ENCODE measurements at places on chromosomes 1 and 21.

GRCh38 chr1:43299101-43299500 is 1.7 kb upstream of the TIE1 start:
- DNase-seq, result no peak

- no peak for DNase-seq
These were observed 5.6 kb downstream of the LHX4 start for GRCh38 chr1:180235502-180236239.

GRCh38 chr1:215273838-215274516 is 191.4 kb downstream of the KCNK2 start:
- DNase-seq, result no peak

GRCh38 chr1:231796141-231796540 is 169.6 kb downstream of the DISC1 start:
- DNase-seq, result no peak

- DNase-seq, result no peak
These were observed 244.7 kb upstream of the IRF2BP2 start for GRCh38 chr1:234854645-234855039.

DNA sequence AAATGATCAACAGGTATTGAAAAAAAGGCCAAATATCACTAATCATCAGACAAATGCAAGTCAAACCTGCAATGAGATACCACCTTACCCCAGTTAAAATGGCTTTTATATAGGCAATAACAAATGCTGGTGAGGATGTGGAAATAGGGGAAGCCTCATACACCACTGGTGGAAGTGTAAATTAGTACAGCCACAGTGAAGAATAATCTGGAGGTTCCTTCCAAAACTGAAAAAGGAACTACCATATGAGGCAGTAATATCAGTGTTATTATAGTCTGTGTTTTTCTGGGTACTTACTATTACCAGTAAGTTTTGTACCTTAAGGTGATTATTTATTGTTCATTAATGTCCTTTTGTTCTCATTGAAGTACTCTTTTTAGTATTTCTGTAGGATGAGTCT is 201.3 kb downstream of the MRPL39 start:
- no peak for DNase-seq

DNA sequence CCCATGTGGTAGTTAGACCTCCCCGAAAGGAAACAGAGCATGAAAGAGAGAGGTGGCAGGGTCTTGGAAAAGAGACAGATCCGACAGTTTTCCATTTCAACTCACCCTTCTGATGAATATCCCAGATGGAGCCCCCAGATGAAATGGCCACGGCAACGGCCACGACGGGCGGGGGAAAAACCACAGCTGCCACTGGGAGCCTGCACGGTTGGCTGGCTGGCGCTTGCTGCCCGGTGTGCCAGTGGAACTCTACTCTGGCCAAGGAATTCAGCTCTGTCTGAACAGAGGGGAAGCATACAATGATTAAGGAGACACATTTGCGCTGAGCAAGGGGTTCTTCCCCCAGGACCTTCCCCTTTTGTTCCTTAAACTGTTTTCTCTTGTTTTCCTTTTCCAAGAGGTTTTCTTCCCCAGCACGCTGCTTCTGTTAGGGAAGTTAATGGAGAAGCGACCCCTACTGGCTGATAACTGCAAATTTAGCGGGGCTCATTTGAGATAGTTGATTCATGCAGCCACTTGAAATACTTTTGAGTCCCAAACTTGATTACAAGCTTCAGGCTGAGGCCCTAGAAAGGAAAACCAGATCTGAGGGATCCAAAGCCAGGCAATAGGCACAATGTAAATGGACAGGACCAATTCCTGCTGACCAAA is 1122.5 kb downstream of the NCAM2 start:
- DNase-seq, result no peak

- no peak for DNase-seq
These were observed 16.3 kb upstream of the L1TD1 start for GRCh38 chr1:62178372-62178771.

DNA sequence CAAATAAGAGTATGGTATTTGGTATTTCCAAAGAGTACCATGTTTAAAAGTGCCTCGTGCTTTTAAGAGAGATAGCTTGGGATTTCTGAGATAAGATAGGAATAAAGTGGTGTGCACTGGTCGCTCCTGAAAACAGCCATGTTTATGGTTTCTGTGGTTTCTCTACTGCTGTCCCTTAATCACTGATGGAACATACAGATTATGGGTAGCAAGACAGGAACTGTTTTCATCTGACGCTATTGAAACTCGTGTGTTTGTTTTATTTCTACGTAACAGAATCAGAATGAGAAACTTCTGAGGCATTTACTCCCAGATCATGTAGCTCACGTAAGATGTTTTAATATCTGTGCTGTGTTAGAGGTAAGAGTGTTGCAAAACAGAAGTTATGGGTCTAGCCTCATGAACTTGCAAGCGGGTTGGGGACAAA is 126.0 kb downstream of the KIAA0319L start:
- no peak for DNase-seq

DNA sequence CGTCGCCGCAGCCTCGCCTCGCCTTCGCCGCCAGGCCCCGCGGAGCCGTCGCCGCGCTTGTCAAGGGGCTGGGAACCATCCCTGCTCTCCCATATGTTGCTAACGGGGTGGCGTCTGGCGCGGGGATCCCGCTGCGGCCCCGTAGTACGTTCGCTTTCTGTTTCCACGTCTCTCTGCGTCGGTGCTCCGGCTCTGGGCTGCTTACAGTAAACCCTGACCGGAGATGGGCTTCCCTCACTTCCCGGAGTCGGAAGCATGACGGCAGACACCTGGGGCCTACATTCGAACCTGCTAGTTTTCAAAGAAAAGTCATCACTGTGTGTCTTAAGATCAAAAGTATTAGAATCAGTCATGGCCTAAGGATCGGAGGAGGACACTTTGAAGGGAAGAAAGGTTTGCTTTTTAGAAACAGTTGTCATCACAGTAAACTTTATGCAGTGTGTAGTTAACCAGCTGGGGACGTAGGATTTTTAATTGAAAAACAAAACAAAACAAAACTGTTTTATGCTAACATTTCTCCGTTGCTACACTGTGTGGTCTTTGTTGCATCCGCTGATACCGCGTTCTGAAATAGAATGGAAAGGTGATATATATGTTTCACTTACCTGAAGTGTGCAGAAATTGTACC is 69.0 kb downstream of the SLC35A3 start:
- DNase-seq, result peak; percentile 81

DNA sequence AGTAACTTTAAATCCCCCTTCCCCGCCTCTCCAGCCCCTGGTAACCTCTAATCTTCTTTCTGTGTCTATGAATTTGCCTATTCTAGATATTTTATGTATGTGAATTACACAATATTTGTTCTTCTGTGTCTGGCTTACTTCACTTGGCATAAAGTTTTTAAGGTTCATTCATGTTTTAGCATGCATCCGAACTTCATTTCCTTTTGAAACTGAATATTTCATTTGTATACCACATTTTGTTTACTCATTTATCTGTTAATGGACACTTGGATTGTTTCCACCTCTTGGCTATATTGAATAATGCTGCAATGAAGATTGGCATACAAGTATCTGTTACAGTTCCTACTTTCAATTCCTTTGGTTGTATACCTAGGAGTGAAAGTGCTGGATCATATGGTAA is 205.3 kb downstream of the TM2D1 start:
- no peak for DNase-seq

GRCh38 chr21:32112195-32112594 is 166.7 kb downstream of the MIS18A start:
- DNase-seq, result no peak

DNA sequence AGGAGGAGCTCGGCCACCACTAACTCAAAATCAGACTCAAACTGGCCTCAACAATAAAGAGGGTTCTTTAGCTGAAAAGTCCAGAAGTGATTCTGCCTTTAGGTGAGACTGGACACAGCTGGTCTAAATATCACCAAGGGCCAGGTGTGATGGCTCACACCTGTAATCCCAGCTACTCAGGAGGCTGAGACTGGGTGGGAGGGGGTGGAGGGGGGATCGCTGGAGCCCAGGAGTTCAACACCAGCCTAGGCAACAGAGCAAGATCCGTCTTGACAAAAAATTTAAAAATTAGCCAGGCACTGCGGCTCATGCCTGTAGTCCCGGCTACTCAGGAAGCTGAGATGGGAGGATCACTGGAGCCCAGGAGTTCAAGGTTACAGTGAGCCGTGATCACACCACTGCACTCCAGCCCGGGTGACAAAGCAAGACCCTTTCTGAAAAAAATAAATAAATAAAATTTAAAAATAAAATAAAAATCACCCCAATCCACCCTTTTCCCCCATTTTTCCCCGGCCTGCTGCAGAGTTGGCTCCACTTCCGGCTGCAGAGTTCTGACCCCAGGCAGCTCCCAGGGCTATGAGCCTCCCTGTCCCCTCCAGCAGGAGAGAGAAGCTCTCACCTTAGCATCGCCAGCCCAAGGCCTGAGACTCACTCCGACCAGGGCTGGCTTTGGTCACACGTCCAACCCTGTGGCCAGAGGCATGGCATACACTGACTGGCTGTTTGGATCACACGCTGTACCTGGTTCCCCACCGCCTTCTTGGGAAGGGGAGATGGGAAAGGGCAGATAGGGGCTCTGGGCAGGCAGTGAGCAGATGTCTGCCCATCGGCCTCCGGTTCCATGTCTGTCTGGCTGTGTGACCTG is 87.3 kb upstream of the IFFO2 start:
- no peak for DNase-seq

DNA sequence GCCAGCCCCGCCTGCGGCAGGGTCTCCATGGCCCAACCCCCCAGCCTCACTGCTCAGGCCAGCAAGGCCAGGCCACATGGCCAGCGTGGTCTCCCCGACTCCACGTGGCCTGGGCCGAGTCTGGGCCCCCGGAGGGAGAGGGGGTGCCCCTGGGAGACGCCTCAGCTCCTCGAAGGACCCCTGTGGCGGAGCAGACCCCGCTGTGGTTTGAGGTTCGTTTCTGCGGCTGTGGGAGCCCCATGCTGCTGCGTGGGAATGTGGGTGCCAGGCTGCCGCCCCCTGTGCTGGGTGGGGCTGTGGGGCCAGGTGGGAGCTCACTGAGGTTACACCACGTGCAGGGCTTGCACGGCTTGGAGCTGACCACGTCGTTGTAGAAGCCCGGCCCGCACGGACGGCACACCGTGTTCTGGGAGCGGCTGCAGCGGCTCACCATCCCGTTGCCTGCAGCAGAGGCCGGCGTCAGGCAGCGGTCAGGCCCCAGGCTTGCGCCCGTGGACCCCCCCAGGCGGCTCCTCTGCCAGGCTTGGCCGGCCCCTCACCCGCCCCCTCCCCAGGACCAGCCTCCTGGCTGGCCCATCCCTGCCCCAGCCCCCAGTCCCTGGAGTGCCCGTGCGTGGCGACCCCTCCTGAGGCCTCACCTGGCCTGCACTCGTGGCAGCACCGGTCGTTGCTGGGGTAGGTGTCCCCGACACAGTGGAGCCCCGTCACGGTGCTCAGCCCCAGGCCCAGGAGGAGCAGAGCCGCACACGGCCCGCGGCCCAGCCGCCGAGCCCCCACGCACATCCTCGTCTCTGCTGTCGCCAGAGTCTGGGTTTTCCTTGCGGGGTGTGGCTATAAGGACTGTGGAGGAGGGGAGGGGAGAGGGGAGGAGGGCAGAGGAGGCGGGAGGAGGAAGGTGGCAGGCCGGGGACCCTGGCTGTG is at the start of gene TNFRSF4:
Gene TNFRSF4 (minus strand): TSS at position 809 of the 921 bp plus-strand sequence. CDS start 26 bp downstream, at position 783.
- DNase-seq, result peak; percentile 37

DNA sequence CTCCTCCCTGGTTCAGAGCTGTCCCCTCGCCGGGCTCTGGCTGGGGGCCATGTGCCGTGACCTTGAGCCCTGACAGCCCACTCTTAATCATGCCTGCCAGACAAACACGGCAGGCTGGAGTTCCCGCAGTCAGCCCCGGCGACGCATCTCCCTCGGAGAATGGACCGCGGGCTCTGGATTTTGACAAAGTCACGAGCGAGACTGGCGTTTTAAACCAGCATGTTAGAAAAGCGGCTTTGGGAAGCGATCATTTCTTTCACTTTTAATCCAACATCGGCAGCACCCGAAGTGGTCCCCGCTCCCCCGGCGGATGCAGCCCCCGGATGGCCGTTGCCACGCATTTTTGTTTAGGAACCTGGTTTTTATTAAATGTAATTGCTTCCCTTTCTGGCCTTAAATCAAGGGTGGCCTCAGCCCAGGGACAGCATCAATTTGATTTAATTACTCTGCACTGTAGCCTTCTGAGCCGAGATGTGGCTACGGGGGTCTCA is 70.9 kb downstream of the PRDM16 start:
- no peak for DNase-seq

DNA sequence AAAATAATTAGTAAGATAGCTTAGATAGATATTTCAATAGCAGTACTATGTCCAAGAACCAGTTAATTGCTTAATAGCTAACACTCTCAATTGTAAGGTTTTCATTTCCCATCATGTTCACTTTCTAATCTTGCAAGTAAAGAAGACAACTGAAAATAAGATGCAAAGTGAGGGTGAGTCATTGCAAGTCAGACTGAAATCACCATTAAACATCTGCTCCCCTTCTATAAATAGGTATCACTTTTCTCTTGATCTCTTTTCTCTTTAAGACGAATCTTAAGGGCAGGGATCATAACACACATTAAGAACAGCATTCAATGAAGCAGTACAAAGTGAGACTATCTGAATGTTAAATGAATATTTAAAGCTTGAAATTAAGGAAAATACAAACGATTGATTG is 40.4 kb downstream of the UBR4 start:
- DNase-seq, result no peak

- no peak for DNase-seq
These were observed 195.0 kb upstream of the RGS18 start for GRCh38 chr1:191963286-191963685.

GRCh38 chr1:227320476-227320875 is 2.2 kb upstream of the CDC42BPA start:
- DNase-seq, result no peak

- DNase-seq, result no peak
These were observed 129.2 kb downstream of the ZBTB18 start for GRCh38 chr1:244180256-244180655.

DNA sequence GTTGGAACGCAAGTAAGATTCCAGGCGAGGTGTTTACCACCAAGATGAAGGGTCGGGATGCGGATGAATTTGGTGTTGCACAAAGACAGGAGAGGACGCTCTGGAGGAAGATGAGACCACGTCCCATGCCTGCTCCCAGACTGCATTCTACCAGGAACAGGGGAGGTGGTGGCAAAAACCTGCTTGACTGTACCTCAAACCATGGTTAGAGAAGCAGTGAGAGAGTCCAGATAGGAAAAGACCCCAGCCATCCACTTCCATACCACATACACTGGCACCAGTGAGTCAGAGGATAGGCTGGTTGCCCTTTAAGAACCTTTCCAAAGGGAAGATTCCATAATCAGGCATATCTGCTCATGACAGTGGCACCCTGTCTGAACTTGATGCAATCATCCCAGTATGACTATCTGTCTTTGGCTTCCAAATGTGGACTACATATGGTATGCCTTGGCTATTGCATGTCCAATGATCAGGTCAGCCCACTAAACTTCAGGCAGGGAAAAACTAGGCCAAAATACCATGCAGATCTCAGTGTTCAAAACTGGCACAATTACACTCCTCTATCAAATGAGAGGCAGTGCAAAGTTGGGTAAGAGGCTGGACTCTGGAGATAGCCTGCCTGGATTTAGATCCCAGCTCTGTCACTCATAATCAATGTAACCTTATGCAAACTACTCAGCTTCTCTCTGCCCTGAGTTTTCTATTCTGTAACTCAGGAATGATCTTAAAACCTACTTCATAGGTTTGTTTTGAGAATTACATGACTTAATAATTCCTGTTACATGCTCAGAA is 20.6 kb downstream of the NPR1 start:
- DNase-seq, result no peak
